ENCODE measurements at places on chromosomes 1 and 21. TPM values are rescaled to one million over a fixed set of nuclear protein-coding genes. Genes with fewer than 3 reads are reported as not detected.

- no peak for DNase-seq
These were observed 36.6 kb upstream of the HSD3B1 start for GRCh38 chr1:119470377-119470776.

The COL11A1 gene
- polyA plus RNA-seq = 6.5 TPM

- DNase-seq = no peak
These were observed 519.8 kb downstream of the COL11A1 start for GRCh38 chr1:102588536-102588935.

GRCh38 chr1:42332877-42333276 is 2.2 kb downstream of the FOXJ3 start:
- no peak for DNase-seq

The CYP4A11 gene
- polyA plus RNA-seq = 58.8 TPM

- no peak for DNase-seq
These were observed 96.4 kb upstream of the RGS4 start for GRCh38 chr1:162972773-162973172.

The SEMA4A gene
- 21.3 TPM for polyA plus RNA-seq

Data from renal pelvis (tissue), 12 donors.